ENCODE measurements at places on chromosomes 6 and 20. TPM values are rescaled to one million over a fixed set of nuclear protein-coding genes. Genes with fewer than 3 reads are reported as not detected.

DNA sequence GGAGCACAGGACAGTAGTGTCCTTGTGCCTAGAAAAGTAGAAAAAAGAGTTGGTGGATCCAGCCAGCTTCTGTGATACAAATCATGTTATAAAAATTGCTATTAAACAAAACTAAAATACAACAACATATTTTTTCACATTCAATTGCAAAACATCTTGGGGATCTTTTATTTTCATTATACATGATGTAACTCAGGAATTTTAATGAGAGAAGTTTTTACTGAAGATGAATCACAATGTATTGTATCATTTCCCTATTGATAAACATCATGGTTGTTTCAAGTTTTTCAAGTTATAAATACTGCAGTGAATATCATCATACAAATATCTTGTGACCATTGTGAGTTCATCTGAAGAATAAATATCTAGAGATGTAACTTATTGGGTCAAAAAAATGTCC is 608.0 kb downstream of the PHF3 start:
- DNase-seq, result no peak

Gene RUNX2
- 7.0 TPM for total RNA-seq

DNA sequence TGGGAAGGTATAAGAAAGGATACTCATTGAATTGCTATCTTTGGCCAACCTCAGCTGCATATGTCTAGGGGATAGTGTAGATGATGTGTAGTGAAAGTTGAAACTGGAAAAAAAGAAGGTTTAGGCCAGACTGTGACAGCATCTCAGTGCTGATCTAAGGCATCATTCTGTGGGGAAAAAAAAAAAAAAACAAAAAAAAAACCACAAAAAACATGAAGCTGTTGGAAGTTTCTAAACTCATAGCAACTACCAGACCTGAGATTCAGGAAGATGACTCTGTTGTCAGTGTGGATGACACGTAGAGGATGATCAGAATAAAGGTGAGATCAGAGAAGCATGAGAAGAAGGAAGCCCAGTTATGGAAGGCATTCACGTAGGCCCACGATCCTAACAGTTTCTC is 100.8 kb upstream of the CNKSR3 start:
- DNase-seq, result no peak

DNA sequence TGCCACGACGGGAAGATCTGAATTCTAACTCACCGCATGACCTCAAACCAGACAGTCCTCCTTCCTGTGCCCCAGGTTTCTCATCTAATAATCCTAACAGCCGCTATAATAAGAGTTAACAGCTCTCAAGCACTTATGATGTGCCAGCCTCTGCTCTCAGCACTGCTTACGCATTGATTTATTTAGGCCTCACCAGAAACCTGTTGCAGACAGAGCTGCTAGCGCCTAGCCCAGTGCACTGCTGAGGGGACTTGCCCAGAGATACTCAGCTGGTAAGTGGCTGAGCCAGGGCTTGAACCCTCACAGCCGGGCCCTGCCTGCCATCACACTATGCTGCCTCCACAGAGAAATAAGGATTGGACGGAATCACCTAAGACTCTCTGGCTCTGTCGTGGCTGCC is 37.7 kb downstream of the GRM4 start:
- DNase-seq, result no peak

Gene RIPPLY2
- 6.5 TPM for total RNA-seq

DNA sequence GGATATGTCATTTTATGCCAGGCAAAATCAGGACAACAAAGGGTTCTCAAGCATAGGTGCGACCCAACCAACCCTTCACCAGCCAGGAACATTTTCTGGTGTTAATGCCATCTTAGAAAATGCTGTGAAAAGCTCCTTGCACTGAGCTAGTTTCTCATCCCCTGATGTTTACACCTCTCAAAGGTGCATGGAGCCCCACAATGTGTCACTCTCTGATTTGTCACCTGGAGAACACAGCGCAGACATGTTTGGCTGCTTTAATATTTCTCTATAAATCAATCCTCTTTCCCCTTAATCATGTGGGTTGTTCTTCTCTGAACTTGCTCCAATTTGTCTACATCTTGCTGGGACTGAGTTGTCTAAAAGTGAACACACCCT is 244.3 kb downstream of the TSHZ2 start:
- DNase-seq, result no peak

DNA sequence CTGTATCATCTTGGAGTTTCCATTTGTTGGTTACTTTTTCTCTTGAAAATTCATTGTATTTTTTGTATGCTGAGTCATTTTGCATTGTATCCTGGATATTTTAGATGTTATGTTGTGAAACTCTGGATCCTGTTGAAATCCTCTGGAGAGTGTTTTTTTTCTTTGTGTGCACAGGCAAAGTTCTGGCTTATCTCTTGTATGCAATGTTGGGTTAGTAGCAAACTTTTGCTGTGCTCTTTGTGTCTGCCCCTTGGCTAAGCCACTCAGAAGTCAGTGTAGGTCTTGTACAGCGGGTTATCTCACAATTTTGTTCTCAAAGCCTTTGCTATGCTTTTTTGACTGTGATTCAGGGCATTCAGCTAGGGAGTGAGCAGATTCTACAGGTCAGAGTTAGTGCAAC is 29.1 kb upstream of the LMBRD1 start:
- no peak for DNase-seq

DNA sequence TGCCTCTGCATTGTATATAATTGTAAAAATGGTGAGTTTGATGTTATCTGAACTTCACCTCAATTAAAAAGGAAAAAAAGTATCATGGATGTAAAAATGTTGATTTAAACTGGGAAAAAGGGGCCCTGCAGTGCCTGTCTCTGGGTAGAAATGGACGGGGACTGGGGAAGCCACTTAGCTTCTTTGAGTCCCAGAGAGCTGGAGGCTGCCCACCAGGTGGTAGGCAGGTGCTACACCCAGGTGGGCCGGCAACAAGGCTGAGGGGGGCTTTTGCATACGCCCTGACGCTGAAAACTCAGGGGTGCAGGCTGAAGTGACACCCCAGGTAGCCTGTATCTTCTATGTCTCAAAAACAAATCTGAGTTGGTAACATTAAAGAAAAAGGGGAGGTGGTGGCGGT is 118.2 kb downstream of the SULF2 start:
- no peak for DNase-seq

DNA sequence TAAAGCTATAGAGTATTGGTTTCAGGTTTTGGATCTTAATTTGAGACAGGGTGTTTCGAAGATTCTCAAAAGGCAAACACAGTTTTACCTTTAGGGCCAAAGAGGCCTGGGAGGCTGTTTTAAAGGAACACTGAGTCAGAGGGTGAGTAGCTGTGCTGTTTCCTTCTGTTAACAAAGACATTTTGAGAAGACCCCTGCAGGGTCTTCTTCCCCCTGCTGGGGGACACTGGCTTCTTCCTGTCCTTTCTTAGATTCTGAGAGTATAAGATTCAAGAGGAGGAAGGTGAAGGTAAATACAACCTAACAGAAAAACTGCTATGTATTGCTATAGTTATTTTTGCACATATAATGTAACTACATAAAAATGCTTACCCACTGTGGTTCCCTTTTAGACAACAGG is 19.0 kb downstream of the HS3ST5 start:
- no peak for DNase-seq

Gene OPRM1
- total RNA-seq, result not detected

Gene PHACTR2
- total RNA-seq, result 59.9 TPM

DNA sequence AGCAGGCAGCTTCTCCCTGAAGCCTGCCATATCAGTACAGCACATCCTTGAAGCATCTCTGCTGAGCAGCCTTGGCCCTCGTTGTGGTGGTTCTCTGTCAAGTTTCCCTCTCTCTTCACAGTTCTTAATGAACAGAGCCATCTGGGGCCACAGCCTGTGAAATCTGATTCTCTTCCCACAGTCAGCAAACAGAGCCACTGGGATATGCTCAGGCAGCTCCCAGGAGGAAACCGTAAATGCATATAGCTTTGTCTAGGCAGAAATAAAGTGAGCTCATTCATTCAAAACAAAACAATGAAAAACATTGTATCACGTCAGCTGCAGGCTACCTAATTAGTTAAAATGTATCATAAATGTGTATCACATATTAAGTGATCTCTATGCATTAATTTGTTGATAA is 80.3 kb downstream of the TBC1D7 start:
- DNase-seq, result no peak

Gene CLPSL1
- not detected for total RNA-seq

DNA sequence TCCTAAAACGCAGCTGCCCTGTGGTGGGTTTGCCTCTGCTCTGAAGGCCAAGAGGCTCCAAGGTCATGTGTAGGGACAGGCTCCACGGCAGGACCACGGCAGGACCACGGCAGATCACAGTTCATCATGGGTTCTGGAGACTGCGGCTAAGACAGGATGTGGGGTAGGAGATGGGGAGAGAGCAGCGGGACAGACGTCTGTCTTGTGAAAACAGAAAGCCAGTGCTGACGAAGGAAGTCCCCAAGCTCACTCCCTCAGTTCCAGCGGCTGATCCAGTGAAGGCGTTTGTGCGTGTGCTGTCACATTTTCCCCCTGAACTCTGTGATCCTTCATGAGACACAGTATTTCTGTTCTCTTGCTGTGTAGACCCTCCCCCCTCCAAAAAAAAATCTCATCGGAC is 67.9 kb upstream of the PTGIS start:
- no peak for DNase-seq

DNA sequence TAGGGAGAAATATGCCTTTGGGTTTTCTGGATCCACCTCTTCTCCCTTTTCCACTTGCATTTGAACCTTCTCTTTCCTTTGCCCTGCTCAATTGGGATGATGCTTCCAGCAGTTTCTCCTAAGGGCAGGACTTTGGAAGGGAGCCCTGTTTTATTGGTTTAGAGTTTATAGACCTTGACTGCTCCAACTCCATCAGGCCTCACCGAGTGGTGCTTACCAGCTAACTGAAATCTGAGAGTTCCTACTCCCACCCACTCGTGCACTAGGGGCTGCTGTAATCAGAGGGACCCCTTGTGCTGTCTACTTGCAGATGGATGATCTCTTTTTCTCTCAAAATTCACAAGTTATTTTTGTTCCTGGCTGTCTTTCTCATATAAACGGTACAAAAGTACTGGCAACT is 121.3 kb upstream of the SLC22A16 start:
- DNase-seq, result no peak
